ENCODE measurements at places on chromosomes 13 and 19.

DNA sequence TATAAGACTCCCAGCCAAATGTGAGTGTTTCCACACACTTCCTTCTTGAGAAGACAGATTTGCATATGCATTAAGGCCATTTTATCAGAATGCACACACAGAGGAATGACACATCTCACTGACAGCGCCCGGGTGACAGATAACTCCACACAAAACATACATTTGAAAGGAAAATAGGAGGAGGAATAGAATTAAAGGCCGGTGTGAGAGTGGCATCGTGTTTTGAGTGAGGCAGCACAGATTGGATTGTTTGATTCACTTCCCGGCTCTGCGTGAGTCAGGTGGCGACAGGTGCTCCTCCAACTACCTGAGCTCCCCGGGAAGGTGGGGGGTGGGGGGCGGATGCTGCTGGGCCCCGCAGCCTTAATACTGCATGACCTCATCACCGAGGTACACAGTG lies 429.0 kb downstream of the TSHZ3 start:
- no peak for DNase-seq

GRCh38 chr19:3591876-3592613 lies 6.8 kb downstream of the GIPC3 start:
- DNase-seq, result peak; percentile 1

DNA sequence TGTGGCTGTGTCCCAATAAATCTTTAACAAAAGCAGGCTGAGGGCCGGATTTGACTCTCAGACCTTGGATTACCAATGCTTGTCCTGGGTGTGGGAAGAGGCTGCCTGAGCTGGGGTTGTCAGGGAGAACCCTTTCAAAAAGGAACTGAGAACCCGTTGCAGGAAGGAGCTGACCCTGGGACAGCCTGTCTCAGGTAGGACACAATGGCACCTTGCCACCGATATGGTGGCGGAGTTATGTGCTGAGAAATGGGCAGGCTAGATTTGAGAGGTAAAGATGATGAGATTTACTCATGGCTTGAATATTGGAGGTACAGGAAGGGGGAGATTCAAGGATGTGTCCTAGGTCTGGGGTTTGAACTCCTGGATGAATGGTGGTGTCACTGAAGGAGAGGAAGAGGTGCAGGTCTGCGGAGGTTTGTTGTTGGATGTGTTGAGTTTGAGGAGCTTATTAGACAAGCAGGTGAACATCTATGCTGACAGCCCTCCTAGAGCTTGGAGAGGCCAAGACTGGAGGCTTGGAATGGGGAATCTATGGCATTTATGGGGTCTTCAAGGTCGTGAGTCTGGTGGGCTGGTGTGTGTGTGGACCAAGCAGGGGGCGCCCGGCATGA lies 7.2 kb downstream of the PLEKHF1 start:
- no peak for DNase-seq

DNA sequence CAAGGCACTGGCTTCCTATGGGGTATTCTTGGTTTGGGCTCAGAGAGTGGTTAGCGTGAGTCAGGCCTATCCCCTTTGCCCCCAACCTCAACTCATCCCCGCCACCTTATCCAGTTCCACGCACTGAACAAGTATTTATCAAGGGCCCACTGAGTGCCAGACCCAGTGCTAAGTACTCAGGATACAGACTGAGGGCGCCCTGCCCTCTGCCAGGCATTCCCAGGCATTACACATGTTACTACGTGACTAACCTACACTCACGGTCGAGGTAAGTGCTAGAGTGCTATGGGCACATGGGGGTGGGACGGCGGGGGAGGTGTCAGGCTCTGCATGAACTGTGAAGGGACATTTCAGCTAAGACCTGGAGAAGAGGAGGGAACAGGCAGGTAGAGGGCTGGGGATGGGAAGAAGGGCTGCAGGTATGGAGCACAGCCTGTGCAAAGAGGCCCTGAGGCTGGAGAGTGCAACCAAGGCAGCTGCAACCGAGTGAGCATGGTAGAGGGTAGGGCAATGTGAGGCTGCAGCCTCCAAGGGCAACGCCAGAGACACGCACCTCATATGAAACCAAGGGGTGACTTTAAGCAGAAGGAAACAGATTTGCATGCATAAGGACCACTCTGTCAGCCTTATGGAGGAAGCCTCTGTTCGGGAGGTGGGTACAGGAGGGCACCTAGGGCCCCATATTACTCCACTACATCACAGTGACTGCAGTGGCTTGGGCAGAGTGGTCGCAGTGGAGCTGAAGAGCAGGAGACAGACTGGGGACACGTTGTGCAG lies 22.5 kb downstream of the DHRS12 start:
- peak; percentile 15 for DNase-seq

GRCh38 chr13:106340249-106340648 lies 195.2 kb downstream of the EFNB2 start:
- DNase-seq, result no peak

DNA sequence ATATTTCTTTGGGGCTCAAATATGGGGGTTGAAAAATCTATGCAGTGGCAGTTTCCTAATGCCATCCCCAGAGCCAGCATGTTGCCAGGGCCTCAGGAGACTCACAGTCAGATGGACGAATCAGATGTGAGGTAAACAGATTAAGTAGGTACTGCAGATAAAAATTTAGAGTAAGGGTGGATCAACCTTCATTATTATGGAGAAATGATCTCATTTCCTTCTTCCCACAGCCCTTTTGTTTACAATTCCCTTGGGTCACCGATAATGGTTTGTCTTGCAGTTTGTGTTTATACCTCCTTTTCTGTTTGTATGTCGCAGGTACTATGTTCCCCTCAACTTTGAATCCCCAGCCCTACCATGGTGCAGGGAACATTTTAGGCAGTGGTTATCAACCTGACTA lies 20.0 kb downstream of the DIAPH3 start:
- no peak for DNase-seq

DNA sequence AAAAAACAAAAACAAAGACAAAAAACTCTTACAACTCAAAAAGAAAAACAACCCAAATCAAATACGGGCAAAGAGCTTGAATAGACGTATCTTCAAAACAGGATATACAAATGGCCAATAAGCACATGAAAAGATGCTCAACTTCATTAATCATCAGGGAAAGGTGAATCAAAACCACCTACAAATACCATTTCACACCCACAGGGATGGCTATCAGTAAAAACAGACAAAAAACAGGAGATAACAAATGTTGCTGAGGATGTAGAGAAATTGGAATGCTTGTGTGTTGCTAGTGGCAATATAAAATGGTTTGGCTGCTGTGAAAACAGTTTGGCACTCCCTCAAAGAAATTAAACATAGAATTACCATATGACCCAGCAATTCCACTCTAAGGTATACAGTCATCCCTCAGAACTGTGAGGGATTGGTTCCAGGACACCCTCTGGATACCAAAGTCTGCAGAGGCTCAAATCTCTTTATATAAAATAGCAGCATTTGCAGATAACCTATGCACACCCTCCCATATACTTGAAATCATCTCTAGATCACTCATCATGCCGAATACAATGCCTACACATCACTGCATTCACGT lies 29.7 kb downstream of the MLLT1 start:
- DNase-seq, result peak; percentile 53

- DNase-seq, result no peak
Measured at GRCh38 chr13:21637296-21637695, 33.3 kb upstream of the MICU2 start.

- DNase-seq, result peak; percentile 64
Measured at GRCh38 chr19:737591-738093, 13.3 kb upstream of the MISP start.

DNA sequence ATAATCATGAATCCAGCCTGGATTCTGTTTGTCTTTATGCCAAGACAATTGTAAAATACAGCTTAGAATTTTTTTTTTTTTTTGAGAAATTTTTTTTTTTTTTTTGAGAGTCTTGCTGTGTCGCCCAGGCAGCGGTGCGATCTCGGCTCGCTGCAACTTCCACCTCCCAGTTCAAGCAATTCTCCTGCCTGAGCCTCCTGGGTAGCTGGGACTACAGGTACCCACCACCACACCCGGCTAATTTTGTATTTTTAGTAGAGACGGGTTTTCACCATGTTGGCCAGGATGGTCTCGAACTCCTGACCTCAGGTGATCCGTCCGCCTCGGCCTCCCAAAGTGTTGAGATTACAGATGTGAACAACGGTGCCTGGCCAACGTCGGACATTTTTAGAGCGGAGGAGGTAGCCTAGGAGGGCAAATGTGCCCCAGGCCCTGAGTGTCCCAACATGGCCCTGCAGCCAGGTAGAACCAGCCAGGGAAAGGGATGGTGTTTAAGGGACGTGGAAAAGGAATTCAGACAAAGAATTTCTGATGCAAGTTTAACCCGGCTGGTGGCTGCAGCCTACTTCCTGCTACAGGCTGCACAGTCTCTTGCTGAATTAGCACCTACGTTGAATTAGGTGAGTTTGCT lies 89.8 kb downstream of the GNG7 start:
- no peak for DNase-seq

DNA sequence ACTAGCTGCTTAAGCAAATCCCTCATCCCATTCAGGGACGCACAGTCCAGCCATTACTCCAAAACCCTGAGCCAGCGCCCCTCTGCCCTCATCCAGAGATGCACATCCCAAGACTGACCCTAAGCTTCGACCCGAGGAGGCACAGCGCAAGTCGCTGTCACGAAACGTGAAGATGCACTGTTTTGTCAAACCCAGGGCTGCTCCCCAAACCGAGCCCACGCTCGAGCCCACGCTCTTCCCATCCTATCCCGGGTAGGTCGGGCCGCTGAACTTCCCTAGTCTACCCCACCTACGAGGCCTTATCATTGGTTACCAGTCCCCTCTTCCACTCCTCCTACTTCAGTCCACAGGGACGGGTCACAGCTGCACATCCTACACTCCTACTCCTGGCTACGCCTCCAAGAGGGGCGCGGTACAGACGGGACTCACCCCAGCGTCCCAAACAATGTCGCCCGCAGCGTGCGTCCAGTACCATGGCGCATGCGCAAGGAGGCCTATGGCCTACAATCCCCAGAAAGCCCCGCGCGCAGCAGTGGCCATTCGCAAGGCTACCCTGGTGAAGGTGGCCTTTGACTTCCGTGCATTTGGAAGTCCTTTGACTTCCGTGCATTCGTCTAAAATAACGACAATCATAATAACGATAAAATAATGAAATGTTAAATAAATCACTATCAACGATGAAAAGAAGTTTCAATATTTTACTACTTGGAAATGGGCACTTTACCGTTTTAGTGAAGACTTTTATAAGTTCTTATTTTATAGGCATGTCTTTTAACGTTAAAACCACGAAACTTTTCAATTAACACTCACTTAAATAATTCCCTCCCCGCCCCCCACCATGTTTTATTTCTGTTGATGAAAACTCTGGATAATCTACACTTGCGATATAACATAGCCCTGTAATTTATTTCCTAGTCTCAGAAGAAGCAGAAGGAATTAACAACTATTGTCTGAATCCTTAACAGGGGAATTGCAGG lies at the start of gene ZNF285:
TSS of gene ZNF285 (minus strand) at position 470 of the 977 bp plus-strand sequence. CDS start 4,395 bp downstream, outside the sequence.
- DNase-seq, result peak; percentile 99
